NCI-H345 (cell line): ENCODE measurements at places on chromosomes 3 and 15.

DNA sequence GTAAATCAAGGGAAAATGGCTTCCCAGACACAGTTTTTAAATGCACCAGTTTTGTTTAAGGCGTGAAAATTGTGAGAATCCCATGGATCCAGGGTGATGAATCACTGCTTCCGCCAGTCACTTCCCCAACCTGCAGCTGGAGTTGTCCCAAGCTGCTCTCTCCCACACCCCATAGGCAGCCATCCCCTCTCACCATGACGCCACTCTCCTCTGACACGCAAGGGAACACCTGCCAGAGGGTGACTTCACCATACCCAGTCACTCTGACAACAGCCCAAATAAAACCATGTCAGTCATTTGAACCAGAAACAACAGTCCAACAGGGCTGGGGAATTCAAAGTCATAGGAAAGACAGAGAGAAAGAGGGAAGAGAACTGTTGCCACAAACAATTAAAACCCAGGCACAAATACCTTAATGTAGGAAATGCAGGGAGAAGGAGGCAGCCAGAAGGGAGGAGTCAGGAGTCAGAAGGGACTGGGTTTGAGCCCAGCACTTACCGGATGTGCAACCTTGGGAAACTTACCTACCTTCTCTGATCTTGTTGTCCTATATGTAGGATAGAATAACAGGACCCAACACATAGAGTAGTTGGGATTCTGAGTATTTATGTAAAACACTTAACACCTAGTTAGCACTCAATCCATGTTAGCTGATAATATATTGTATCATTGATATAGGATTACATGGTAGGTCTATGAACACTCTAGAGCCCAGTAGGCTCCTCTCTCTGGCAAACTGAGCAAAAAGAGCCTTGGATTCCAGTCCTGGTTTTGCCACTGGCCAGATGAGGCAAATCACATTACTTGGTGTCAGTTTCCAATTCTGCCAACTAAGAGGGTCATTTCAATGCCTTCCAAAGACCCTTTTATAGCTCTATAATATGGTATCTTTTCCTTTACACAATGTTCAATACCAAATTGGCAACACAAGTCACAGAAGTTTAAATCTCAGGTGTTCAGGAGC lies 326.3 kb upstream of the ICE2 start:
- DNase-seq = peak; percentile 68

- DNase-seq = no peak
These were observed 871.8 kb upstream of the NR2F2 start for GRCh38 chr15:95458721-95459120.

- peak; percentile 2 for DNase-seq
These were observed 5.0 kb downstream of the GXYLT2 start for GRCh38 chr3:72892870-72893269.

- peak; percentile 52 for DNase-seq
These were observed 114.0 kb downstream of the FAM174B start for GRCh38 chr15:92541291-92542200.

DNA sequence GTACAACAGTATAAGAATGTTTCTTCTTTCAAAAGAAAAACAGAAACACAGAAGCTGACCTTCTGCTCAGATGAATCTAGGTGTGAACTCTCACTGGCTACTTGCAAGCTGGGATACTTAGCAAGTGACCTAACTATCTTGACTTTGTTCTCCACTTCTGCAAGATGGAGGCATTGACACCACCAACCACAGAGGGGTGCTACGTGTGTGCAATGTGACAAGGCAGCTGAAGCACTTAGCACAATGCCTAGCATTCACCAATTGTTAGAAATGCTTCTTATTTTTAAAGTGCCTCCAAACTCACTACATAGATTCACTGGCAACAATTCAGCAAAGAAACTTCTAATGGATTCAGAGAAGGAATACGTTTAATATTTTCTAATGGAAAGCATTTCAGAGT lies 331.4 kb upstream of the WNT5A start:
- DNase-seq = no peak

DNA sequence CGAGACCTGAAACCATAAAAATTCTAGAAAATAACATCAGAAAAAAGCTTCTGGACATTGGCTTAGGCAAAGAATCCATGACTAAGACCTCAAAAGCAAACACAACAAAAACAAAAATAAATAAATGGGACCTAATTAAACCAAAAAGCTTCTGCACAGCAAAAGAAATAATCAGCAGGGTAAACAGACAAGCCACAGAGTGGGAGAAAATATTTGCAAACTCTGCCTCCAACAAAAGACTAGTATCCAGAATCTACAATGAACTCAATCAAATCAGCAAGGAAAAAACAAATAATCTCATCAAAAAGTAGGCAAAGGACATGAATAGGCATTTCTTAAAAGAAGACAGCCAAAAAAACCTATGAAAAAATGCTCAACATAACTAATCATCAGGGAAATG lies 59.6 kb downstream of the DNAH12 start:
- DNase-seq = no peak

- DNase-seq = no peak
These were observed 22.4 kb upstream of the ABHD10 start for GRCh38 chr3:111956449-111956848.

- no peak for DNase-seq
These were observed 16.5 kb downstream of the ANXA2 start for GRCh38 chr15:60381148-60381788.

- DNase-seq = no peak
These were observed 5.8 kb downstream of the C3orf20 start for GRCh38 chr3:14680716-14681115.

- DNase-seq = no peak
These were observed 25.8 kb downstream of the RPSA start for GRCh38 chr3:39432342-39432741.

DNA sequence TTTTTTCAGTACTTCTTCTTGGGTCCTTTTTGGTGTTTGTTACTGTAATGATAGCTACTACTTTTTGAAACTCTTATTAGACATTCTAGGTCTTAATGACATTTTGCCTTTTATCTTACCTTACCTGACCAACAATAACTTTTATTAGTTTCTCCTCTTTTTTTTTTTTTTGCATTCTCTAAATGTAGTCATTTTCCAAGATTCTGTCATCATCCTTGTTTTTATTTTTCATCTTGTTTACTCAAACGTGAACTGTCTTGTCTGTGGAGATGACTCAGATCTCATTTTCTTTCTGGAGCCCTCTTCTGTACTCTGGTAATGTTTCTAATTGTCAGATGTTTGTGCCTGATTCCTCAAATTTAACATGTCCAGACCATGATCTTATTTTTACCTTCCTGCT lies 2.9 kb downstream of the ABHD5 start:
- no peak for DNase-seq

DNA sequence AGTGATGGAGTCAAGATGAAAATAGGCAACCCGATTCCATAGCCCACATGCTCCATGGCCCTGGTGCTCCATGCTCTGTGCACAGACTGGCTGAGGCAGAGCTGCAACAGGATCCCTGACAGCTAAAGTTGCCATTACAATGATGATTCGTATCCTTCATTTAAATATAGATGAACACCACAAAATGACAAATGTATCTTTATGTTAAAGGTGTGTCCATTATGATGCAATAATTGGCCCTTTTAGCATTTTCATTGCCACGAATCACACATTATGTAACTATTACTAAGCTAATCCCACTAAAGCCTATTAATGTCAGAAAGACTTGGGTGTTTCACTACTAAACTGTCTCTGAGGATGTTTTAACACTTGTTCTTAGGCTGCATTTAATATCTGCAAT lies 270.2 kb upstream of the THBS1 start:
- DNase-seq = no peak

DNA sequence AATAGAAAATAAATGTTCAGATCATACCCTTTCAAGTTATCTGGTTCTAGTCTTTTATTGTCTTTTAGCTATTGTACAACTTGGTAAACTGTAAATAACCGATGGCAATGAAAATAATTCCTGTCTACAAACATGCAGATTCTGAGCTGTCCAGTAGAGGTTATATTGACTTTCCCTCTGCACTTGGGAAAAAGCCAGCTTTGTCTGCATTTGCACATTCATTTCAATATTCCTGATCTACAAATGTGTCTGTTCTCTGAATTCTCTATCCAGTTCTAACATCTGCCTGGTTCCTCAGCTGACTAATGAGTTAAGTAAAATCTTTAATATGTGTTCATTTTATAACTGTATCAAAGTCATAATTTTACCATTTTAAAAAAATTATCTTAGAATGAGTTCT lies 408.5 kb downstream of the ERC2 start:
- no peak for DNase-seq

DNA sequence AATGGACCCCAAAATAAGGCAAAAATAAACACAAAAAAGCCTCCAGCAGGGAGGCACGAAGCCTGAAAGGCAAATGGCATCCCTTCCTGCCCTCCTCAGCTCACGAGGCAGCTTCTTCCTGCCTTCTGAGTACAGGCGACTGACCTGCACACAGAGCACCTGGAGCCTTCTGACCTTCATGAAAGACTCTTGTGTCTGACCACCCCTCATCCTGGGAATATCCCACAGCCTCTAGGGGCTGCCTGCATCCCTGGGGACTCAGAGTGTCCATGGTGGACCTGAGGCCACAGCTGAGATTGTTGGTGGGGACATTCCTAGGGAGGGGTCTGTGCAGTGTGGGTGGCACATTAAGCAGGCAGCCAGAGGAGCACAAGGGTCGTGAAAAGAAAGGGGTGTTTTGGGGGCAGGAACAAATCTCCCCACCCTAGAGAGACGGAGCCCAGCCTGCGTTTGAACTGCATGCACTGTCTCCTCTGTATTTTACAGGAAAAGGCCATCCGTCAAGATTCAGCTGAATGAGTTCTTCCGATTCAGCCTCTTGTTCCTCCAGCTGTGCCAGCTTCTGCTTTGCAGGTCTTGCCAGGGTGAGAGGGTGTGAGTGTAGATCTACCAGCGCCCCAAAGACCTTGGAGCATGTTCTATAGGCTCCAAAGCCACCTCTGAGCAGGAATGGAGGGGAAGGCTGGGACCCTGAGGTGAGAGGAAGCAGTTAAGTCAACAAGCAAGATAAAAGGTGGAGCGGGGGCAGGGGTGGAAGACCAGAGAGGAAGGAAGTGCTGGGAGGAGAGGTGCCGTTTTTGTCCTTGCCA lies 80.4 kb upstream of the MEF2A start:
- no peak for DNase-seq

- DNase-seq = no peak
These were observed 6.7 kb upstream of the PSTPIP1 start for GRCh38 chr15:76987896-76988860.

GRCh38 chr3:24370352-24371090 lies 124.1 kb downstream of the THRB start:
- DNase-seq = no peak
